ENCODE measurements at places on chromosomes 3 and 15.

DNA sequence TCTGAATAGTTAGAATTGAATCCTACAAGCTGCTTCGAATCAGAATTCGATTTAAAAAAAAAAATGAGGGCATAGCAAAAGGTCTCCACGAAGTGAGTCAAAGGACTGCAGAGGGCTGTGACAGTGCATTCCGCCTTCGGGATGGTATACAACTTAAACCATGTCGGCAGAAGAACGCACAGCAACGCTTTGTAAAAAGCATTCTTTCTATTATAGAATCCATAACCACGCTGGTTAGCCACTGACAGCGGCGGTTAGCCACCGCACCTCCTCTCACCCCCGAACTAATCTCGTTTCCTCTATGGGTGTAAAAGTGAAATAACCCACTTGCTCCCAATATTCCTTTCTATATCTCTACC is 664 bp upstream of the PIK3CA start:
- DNase-seq: peak; percentile 18

DNA sequence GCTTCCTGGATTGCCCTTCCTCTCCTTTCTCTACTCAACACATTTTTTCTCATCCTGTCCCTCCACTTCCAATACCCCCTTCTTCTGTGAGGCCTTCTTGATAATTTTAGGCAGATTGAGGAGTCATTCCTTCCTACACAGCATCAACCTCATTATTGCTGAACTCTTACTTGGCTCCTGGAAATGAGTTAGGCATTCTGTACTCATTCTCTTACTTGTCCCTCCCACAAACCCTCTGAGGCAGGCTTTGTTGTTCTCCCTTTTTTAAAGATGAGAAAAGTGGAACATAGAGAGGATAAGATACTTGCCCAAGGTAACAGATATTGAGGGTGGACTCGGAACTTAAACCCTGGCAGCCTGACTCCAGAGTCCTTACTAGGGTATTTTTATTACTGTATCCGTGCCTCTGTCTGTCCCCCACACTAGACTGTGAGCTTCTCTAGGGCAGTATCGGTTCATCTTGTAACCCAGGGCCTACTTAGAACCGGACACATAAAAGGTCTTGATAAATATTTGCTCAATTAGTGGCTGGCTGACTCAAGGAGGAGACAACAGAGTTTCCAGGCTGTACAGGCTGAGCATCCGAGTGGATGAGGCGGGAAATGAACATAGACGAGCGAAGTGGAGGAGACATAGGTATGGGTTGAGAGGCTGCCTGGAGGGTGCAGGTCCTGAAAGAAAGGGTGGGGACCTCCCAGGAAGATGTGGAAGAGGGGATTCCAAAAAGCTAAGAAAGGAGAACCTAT is 148.7 kb upstream of the ATP2B2 start:
- no peak for DNase-seq

DNA sequence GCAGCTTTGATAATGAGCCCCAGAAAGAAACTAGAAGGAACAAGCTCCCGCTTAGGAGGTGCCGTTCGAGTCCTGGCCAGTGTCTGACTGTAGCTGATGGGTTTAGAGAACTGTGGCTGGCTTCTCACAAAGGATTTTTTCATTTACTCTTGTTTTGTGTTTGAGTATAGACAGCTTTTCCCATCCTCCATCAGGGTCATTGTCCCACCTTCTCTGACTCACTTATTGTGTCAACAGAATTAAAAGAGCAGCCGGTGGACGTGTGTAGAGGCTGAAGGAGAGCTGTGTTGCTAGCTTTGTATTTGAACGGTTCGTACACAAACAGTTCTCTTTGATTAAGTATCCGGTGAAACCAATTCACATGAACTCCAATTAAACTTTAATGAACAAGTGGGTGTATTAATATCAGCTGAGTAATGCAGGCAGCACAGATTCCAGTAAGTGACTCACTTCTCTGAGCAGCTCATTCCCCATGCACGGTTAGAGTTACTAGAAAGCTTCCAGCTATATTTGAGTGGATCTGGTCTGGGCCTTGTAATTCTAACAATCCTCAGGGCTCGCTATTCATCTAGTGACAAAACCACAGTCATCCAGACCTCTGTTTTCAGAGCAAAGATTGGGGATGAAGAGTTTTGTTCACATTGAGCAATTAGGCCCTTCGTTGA is 141.0 kb downstream of the LPP start:
- DNase-seq: no peak

GRCh38 chr3:159922861-159923312 is 65.7 kb upstream of the IL12A start:
- DNase-seq: no peak

DNA sequence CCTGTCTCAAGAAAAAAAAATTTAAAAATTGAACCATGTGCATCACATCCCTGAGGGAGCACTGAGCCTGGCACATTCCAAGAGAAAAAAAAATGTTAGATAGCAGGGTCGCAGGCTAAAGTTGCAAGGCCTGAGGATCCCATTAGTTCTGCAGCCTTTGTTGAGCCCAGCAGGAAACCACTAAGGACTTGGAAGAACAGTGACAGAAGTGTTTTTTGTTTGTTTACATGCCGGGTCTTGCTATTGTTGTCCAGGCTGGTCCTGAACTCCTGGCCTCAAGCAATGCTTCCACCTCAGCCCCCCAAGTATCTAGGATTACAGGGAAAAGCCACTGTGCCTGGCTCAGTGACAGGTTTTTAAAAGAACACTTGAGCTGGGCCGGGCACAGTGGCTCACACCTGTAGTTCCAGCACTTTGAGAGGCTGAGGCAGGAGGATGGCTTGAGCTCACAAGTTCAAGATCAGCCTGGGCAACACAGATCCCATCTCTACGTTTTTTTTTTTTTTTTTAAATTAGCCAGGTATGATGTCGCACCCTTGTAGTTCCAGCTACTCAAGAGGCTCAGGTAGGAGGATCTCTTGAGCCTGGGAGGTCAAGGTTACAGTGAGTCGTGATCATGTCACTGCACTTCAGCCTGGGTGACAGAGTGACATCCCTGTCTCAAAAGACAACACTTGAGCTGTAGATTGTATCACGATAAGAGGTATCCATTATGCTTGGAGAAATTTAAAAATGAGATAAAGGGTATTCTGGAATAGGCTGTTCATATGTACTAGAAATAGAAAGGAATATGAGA is 15.2 kb downstream of the CHAC1 start:
- DNase-seq: no peak
